ENCODE measurements at places on chromosomes 1 and 21.

DNA sequence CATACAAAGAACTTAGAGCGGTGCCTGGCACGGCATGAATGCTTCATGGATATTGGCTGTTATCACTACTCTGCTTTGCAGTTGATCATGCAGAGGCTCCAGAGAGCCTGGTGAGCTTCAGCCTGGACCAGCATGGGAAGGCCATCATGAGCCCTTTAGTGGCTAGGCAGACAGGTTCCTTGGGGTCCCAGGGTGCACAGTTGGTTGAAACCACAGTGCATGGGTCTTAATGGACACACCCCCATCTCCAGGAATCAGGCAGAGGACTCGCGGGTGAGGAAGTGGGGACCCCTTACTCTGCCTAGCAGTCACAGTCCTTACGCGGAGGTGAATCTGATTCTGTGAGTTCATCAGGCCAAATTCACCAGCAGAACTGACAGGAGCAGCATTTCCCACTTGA lies 1.1 kb downstream of the GJB5 start:
- no peak for DNase-seq

GRCh38 chr1:158812336-158812735 lies 18.8 kb upstream of the MNDA start:
- DNase-seq, result no peak

DNA sequence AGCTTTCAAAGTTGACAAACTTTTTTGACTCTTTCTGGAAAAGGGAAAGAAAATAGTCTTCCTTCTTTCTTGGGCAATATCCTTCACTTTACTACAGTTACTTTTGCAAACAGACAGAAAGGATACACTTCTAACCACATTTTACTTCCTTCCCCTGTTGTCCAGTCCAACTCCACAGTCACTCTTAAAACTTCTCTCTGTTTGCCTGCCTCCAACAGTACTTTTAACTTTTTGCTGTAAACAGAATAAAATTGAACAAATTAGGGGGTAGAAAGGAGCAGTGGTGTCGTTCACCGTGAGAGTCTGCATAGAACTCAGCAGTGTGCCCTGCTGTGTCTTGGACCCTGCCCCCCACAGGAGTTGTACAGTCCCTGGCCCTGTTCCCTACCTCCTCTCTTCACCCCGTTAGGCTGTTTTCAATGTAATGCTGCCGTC lies 160.8 kb upstream of the SGIP1 start:
- DNase-seq, result no peak

DNA sequence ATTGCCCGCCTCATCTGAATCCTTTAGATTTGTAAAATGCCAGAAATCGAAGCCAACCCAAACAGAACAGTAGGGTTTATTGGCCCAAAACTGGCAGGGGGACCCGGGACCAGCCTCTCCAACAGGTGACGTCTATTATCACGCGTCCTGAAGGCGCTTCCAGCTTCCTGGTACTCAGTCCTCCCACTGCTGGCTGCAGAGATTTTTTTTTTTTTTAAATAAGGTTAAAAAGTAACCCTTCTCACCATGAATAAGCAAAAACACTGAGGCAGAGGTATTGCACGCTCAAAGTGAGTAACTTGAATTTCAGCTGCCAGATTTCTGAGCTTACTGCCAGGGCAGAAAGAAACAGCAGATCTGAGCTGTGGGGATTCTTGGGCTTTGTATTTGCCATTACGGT lies 54.4 kb upstream of the GCLM start:
- DNase-seq, result no peak

- DNase-seq, result no peak
Measured at GRCh38 chr1:3293563-3294080, 160.8 kb upstream of the ARHGEF16 start.

- DNase-seq, result peak; percentile 69
Measured at GRCh38 chr1:226110249-226111097, 48.0 kb downstream of the H3-3A start.
